ENCODE measurements at places on chromosomes 6 and 20.

GRCh38 chr20:44590980-44591778 is 8.8 kb downstream of the PKIG start:
- DNase-seq = no peak

GRCh38 chr6:168858926-168859325 is 394.7 kb downstream of the THBS2 start:
- no peak for DNase-seq

GRCh38 chr6:125924169-125924568 is 32.4 kb upstream of the HINT3 start:
- DNase-seq = no peak

- DNase-seq = no peak
Observed at GRCh38 chr6:123022975-123023374, 26.9 kb downstream of the CLVS2 start.

DNA sequence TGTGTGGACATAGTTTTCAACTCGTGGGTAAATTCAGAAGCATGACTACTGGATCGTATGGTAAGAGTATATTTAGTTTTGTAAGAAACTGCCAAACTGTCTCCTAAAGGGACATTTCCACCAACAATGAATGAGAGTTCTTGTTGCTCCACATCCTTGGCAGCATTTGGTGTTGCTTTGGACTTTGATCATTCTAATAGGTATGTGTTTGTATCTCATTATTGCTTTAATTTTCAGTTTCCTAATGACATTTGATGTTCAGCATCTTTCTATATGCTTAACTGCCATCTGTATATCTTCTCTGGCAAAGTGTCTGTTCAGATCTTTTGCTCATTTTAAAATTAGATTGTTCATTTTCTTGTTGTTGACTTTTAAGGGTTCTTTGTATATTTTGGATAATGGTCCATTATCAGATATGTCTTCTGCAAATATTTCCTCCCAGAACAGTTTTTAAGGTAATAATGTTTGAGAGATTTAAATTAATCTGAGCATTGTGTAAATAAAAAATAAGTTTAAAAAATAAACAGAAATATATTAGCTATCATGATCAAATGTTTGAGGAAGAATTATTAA is 138.7 kb downstream of the CCDC170 start:
- DNase-seq = no peak

DNA sequence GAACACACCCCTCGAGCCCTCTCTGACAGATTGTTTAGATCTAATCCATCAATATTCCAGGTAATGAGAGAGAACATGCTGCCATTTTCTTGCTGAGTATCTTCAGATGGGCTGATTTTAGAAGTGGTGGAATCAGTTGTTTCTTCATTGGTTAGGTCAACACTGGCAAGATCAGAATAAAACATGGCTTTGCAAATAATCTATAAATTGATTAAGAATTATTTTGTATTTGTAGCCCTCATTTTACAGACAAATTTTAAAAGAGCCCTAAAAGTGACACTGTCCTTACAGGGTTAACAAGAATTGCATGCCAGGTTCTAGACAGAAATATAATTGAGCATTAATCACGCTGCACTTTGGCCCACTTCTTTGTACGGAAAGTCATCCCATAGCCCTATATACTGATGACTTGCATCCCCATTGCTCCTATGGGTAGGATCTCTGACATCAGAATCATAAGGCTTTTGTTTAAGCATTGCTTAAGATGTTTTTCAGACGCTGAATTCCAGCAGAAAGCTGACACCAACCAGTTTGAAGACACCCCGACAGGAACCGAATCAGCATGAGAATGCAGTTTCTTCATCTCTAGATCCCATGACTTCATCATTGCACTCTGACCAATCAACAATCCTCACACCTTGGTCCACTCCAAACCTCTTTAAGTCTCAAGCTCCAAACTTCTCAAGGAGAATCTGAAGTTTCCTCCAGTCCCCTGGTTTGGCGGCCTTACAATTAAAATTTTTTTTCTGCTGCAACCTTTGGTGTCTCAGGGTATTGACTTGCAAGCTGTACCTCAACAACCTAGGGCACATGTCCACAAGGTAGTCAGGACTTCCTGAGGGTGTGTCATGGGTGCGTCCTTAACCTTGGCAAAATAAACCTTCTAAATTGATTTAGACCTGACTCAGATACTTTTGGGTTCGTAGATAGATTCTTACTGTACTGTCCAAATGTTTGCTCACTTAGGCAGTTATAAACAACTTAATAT is 7.8 kb downstream of the TDP2 start:
- no peak for DNase-seq
